Stimulated activated CD4-positive, alpha-beta T cell treated with anti-CD3 and anti-CD28 coated beads, Interleukin-1b, Interleukin-23, amount 100 ng/mL, for 1 hour (primary cell): ENCODE measurements at places on chromosomes 4 and X.

GRCh38 chr4:40629401-40630334 is at the start of gene RBM47:
TSS of gene RBM47 (minus strand) at chr4:40629864. CDS start at chr4:40438893, 190,971 bp downstream.
- DNase-seq = peak; percentile 3

GRCh38 chr4:73732759-73733431 is 7.5 kb upstream of the CXCL8 start:
- DNase-seq = no peak

DNA sequence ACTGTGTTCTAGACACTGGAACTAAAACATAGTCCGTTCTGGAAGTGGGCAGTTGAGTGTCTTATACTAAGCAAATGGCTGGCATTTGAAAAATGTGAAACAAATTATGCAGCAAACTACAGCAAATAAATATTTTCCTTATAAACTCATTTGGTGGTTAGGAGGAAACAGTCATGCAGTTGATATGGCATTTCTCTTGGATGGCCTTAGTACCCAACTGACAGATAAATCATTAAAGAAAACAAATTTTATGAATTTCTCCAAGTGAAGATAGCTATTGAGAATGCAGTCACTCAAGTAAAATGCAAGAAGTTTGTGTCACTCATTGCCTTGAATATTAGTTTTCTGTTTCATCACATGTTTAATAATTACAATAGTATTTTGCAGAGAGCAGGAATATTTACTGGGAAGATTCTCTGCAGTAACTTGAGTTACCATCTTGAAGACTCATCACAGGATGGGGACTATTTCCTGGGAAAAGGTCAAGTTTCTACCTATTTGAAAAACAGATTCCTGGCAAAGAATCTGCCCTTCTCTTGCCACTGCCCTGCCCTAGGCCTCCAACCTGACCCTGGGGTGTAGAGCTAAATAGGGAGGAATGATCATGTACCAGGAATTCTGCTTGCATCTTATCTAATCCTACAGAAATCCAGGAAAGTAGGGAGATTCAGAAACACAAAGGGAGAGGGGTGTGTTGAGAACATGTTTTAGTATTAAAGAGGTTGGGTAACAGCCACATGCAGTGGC is 105.9 kb downstream of the SH3RF1 start:
- DNase-seq = no peak

DNA sequence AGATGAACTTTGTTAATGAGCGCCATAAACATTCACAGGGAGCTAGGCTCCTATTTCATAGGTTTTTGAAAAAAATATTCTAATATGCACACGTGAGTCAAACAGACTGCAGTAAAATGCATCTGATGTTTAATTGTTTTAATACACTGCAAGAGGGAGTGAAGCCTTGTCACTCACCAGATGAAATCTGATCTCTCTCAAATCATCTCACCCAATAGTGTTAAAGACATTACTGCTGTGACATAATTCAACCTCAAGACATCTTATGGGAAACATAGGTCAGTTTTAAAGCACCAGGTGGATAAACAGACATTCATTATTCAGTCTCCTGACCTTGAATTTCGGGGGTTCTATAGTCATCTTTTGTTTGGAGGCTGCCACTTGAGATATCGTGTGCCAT is 148.3 kb downstream of the MAML3 start:
- no peak for DNase-seq

DNA sequence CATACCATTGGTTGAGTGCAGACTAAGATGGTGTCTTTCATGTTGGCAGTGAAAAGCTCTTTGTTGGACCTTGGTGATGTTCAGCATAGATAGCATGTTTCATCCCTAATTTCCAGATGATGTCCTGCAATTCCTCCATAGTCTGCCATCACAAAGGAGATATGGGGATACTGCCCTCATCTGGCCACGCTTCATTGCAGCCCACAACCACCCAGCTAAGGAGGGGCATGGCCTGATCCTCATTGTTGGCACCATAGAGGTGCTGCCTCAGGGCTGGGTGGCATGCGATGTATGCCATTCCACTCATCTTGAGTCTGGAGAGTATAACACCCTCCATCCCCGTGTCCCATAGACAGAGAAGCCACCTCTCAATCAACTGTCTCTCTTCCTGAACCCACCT is 31.5 kb upstream of the NUDT6 start:
- no peak for DNase-seq

- no peak for DNase-seq
Observed at GRCh38 chr4:82639971-82640370, 78.2 kb upstream of the TMEM150C start.

- DNase-seq = peak; percentile 50
Observed at GRCh38 chrX:40097504-40098263, at the start of gene BCOR. TSS of gene BCOR (minus strand) at chrX:40097958. CDS start at chrX:40077929, 20,029 bp downstream.

GRCh38 chrX:19721726-19722370 is 165.6 kb downstream of the SH3KBP1 start:
- DNase-seq = no peak

DNA sequence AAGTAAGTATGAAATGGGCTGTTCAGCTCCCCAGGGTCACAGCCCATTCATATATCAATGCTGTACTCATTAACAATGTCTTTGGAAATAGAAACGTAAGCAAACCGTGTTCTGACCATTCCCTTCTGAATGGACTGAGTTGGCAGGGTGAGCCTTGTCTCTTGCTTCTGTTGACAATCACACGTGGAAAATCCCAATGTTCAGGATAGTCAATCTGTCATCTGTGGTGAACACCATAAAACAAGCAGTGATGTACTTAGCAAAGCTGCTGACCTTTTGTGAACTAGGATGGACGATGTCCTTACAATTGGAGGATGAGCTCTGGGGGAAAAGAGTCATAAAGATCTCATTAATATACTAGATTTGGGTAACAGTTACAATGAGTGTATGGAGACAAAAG is 109.6 kb upstream of the PAQR3 start:
- no peak for DNase-seq

DNA sequence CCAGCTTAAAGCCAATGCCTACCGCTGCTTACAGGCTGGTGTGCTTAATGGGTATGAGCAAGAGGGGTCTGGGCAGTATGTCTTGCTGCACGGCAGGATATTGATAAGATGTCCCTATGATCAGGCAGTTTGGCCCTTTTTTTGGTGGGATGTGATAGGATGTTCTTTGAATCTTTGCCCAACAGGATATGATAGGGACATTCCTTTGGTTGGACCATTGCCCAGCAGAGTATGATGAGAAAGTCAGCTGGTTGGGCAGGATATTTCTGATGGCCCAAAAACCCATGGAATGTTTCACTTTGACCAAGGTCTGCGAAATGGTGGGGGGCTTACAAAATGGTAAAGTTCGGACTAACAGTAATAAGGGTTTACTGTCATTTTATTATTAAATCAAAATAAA is 1060.6 kb downstream of the STIM2 start:
- no peak for DNase-seq

DNA sequence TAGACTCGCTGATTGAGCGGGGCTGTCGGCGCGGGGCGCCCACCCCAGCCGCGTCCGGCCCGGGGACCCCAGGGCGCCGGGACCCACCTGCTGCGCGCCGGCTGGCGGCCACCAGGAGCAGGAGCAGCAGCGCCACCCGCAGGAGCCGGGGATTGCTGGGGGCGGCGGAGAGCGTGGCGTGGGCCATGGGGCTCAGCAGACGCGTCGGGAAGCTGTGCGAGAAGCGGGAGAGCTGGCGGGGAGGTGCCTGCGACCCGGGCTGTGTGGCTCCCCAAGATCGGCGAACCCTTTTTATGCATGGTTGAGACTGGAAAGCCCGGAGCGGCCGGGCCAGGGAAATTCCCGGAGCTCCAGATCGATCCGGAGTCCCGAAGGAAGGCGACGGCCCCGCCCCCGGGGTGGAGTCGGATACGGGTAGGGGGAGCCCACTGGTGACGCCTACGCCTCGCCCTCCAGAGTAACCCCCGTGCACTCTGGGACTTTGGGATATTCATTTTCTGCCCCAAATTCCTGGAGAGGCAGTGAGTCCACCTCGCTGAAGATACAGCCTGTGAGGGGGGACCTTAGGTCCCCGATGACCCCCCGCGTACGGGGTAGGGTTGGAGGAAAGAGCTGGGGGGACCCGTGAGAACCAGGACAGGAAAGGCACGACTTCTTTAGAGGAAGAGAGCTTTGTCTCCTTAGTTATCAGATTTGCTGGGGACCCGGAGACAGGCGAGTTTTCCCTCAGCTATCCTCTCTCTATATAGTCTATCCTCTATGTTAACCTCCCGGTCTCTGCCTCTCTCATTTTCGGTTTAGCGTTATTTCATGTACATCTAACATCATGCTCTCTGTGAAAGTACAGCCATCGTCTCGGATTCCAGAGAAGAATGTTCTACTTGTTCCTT is at the start of gene CXCL3:
Gene CXCL3 (minus strand): TSS at position 265 of the 890 bp plus-strand sequence. CDS start 78 bp downstream, at position 187.
- no peak for DNase-seq

DNA sequence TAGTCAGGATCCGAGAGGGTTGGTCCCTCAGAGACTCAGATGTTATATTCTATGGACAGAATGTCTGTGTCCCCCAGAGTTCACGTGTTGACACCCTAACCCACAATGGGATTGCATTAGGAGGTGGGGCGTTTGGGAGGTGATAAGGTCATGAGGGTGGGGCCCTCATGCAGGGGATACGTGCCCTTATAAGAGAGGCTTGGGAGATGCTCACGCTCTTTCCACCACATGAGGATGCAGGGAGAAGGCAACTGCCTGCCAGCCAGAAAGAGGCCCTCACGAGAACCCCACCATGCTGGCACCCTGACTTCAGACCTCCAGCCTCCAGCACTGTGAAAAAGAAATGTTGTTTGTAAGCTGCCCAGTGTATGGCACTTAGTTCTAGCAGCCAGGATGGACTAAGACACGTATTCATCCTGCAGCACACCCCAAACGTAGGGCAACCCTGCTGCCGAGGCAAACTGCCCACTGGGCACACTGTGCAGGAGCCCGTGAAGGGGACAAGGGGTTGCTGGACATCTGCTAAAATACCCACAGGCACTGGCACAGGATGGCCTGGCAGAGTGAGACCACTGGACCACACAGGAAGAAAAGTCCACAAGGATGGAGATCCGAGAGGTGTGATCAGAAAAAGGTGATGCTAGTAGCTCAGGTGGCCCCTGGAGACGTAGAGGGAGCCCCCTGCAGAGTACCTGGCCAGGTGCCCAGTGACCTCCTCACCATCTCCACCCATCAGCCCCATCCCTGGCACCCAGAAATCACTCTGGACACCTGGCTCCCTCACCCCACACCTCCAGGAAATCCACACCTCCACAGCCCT is 62.7 kb downstream of the HTRA3 start:
- no peak for DNase-seq

- DNase-seq = no peak
Observed at GRCh38 chr4:52704661-52705060, 45.6 kb upstream of the USP46 start.

- no peak for DNase-seq
Observed at GRCh38 chrX:149003863-149004660, 501.0 kb downstream of the IDS start.

DNA sequence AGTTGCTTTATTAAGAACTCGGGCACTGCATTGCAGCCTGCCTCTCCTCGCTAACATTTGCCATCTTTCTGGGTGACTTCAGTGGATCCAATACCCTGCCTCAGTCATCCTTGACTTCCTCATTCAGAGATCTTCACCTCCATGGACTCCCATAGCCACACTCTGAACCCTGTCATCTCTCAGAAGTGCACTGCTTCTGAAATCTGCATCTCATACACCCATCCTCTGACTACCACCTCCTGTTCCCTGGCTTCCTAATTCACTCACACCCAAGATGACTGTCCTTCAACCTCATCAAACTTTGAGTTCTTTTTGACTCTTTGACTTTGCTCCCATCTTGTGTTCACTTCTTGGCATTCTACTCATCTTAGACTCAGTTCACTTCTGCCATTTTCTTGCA is 25.3 kb upstream of the CYBB start:
- no peak for DNase-seq

GRCh38 chr4:158760866-158761265 is 8.0 kb upstream of the FNIP2 start:
- no peak for DNase-seq

DNA sequence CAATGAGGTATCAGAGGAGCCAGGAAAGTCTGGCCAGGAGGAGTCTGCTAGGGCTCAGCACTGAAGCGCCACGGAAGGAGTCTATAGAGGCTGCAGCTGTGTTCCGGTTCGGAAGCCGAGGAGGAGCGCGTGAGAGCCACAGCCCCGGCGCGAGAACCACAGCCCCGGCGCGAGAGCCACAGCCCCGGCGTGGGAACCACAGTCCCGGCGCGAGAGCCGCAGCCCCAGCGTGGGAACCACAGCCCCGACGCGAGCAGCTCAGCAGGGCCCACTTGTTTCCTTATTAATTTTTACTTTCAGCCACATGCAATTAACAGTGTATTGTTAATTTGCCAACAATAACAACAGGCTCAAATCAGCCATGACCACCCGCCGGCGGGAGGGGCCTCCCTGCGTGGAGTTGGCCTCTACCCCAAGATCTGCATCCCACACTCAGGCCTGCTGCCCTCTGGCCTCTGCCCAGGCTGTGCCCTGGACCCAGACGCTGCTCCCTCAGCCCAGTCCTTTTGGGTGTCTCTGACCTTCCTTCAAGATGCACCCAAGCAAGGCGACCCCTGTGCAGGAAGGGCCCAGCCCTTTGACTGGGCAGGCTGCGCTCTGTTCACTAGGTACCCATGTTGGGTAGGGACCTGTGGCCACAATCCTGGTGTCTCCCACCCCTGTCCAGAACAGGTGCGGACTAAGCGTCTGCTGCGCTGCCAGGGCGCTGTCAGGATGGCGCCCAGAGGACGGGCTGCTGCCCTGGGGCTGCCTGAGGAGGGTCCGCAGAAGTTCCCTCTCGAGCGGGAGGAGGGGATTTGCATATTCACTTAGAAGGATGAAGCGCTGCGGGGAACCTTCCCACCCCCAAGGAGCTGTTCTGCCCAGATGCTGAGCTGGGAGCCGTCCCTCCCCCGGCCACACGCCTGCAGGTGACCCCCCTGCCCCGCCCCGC is 113.8 kb downstream of the ADRA2C start:
- DNase-seq = no peak

GRCh38 chrX:153582896-153583295 is 16.0 kb downstream of the CCNQ start:
- peak; percentile 32 for DNase-seq

- no peak for DNase-seq
Observed at GRCh38 chr4:10832806-10833628, 148.4 kb upstream of the CLNK start.

DNA sequence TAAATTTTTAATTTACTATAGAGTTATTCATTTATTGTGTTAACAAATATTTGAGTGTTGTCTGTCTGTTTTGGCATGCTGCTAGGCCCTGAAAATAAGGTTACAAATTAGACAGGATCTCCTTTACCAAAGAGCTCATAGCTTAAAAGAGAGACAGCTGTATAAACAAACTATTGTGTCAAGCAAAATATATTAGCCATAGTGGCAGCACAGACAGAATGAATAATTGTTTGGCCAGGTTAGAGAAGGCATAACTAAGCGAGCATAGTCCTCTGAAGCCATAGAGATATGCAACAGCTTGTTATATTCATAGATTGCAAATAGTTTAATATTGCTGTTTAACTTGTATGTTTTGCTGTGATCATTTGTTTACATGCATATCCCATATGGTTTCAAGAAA is 66.7 kb upstream of the NDUFC1 start:
- no peak for DNase-seq

- no peak for DNase-seq
Observed at GRCh38 chrX:3286196-3286945, 60.1 kb downstream of the MXRA5 start.

DNA sequence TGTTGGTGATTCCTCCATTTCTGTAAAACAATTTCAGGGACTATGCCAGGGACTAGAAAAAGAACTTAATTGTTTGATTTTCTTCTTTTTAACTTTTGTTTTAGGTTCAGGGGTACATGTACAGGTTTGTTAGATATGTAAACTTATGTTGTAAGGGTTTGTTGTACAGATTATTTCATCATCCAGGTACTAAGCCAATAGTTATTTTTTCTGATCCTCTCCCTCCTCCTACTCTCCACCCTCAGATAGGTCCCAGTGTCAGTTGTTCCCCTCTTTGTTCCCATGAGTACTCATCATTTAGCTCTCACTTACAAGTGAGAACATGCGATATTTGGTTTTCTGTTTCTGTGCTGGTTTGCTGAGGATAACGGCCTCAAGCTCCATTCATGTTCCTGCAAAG is 70.8 kb upstream of the BOD1L1 start:
- DNase-seq = no peak
